ENCODE measurements at places on chromosomes 5 and 9.

DNA sequence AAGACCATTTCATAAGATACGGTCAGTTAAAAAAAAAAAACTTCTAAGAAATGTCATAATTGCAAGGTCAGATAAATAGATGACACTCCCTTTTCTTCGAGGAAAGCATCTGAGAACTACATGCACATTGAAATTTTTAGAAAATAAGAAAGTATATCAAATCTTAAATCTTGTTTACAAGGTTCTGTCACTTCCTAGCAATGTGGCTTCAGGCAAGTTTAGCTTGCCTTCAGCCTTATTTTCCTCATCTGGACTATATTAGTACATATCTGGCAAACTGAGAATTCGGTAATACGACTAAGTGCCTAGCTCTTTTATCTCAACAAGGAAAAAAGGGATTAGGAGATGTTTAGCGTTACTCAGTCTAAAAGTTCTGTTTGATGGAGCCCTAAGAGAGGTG, 32.5 kb upstream of the OR2K2 start:
- no peak for DNase-seq

DNA sequence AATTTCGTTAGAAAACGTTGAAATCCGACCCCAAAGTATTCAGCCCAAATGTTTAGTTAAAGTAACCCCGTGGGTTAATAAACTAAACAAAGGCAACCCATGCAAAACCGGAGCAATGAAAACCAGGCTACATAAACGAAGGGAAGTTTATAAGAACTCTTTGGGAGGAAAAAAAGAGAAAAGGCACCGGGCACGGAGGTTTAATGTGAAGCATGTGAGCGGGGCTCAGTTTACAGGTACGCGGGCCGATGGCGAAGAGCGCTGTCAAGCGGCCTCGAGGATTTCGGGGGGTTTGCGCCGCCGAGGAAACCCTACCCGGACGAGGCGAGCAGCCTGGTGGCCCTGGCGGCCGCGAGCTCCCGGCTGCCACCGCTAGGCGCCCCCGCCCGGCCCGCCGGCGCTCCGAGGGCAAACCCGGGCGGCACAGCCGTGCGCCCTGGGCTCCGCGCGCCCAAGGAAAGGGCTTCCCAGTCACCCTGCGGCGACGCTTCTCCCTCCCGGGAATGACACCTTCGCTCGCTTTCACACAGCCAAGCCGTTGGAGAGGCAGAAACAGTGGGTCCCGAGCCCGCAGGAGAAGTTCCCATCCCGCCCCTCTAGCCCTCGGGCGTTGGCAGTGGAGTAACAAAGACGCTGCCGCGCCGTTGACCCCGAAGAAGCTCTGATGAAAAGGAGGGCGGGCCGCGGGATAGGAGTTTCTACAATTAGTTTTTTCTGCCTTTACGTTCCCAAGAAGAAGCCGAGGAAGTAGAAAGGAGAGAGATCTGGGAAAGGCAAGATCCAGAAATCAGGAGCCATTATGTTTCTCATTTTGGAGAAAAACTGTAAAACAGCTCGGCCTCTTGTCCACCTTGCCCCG, 126.0 kb downstream of the TMEM174 start:
- no peak for DNase-seq

DNA sequence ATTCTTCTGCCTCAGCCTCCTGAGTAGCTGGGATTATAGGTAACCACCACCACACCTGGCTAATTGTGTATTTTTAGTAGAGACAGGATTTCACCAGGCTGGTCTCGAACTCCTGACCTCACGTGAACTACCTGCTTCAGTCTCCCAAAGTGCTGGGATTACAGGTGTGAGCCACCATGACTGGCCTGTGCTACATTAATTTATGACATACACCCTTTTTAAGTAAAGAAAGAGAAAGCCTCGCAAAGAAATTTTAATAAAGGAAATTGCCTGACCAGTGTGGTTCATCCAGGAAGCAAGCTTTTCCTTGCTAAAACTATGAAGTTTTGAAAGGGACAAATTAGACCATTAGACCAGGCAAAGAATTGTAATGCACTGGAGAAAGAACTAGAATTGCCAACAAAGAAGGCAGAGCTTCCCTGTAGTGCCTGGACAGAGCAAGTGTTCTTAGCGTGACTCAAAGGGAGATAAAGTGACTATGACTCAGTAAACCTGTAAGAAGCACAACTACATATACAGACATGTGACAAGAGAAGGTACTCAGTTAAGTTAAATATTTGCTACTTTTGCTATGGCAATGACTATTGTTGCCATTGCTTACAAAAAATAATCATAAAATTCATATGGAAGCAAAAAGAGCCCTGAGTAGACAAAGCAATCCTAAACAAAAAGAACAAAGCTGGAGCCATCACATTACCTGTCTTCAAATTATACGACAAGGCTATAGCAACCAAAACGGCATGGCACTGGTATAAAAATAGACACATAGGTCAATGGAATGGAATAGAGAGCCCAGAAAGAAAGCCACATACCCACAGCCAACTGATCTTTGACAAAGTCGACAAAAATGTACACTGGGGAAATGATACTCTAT, 54.6 kb downstream of the FYB1 start:
- DNase-seq: no peak

DNA sequence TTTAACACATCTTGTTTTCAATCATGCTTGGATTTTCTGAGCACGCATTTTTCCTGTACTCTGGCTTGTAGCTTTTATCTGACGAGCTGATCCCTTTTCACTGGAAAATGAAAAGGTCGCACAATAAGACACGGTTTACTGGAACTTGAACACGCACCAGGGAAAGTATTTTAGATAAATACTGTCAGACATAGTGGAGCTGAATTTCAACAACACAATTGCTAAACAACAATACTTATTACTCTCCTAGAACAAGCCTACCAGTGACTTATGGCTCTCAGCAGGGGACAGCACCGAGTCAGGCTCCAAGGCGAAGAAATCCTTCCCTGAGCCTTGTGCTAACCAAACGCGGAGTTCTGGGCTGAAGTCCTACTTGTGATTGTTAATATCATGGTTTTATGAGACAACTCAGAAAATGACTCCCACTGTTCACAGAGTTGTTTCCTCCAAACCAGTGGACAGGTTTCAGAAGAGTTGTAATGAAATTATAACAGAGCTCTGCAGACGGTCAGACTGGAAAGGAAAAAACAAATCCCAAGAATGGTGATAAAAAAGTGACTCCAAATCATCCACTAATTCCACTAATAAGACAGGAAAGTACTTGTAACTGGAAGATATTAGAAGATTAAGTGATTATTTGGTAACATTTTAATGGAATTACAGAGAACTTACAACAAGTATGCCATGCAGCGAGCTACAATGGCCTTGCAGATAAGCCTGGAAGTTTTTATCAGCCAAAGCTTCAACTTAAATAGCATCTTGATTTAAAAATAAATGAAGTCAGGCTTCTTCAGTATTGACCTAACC, 359.6 kb downstream of the EBF1 start:
- DNase-seq: no peak

GRCh38 chr9:34178436-34179212, at the start of gene UBAP1:
Gene UBAP1 (plus strand): TSS chr9:34179043. CDS start chr9:34220915, 41,872 bp downstream.
- peak; percentile 93 for DNase-seq

DNA sequence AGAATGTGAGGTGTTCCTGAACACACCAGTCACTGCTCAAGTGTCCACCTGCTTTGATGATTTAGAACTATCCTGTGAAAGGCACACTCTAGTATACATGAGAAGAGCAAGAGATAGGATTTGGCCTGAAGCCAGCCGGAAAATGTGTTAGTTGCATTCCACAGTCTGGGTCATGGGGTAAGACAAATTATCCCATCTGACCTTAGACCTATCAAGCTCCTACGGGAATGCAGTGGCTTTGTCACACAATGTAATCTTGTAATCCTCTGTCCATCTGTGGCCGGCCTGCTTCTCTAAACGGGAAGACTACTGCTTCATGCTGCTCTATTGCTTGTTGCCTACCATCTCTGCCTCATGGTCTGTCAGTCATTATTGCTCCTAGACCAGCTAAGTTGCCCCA, 92.4 kb upstream of the PRRC1 start:
- DNase-seq: no peak

GRCh38 chr5:181039931-181040630, at the start of gene BTNL9:
Gene BTNL9 (plus strand): TSS chr5:181040266. CDS start chr5:181045490, 5,224 bp downstream.
- DNase-seq: no peak

- no peak for DNase-seq
Observed at GRCh38 chr5:6868171-6868570, 154.9 kb downstream of the TENT4A start.

GRCh38 chr5:136926073-136926472, 560.7 kb upstream of the TRPC7 start:
- no peak for DNase-seq

DNA sequence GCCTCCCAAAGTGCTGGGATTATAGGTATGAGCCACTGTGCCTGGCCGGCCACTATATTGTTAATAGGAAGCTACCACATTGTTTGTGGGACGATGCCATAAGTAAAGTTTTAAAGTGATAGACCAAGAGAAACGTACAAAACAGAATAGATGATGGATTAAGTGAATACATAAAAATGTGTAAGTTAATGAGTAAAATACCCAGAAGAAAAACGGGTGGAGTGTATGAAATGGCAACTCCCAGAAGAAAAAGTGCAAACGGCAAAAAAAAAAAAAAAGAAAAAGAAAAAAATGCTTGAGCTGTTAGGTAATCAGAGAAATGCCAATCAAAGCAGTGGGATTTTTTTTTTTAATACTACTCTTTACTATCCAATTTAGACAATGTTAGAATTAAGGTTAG, 246.0 kb downstream of the PDZD2 start:
- DNase-seq: no peak

DNA sequence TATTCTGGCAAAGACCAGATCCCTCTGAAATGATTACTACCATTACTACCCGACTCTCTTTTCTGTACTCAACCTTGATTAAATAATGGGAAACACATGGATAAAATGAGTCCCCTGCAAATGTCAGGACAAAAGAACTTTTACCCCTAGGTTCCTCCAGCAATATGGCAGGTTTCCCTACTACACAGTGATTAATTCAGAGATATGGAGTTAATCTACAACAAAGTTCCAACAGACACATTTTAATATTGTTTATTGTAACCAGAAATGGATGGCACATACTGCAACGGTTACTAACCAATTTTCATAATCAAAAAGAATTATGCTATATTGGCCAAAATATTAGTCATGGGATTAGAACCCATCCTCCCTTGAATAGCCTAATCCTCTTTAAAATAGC, 294.8 kb downstream of the ATPSCKMT start:
- DNase-seq: no peak

- no peak for DNase-seq
Observed at GRCh38 chr5:135240781-135241360, 158.2 kb downstream of the MACROH2A1 start.

GRCh38 chr5:83394190-83394589, 77.4 kb upstream of the VCAN start:
- DNase-seq: no peak

- DNase-seq: no peak
Observed at GRCh38 chr9:98860871-98861293, 53.4 kb downstream of the GALNT12 start.

- no peak for DNase-seq
Observed at GRCh38 chr5:154647761-154648145, 107.4 kb upstream of the LARP1 start.

GRCh38 chr5:178078197-178079010, 34.9 kb upstream of the N4BP3 start:
- no peak for DNase-seq

- peak; percentile 19 for DNase-seq
Observed at GRCh38 chr9:87148331-87149104, 201.2 kb upstream of the GAS1 start.

DNA sequence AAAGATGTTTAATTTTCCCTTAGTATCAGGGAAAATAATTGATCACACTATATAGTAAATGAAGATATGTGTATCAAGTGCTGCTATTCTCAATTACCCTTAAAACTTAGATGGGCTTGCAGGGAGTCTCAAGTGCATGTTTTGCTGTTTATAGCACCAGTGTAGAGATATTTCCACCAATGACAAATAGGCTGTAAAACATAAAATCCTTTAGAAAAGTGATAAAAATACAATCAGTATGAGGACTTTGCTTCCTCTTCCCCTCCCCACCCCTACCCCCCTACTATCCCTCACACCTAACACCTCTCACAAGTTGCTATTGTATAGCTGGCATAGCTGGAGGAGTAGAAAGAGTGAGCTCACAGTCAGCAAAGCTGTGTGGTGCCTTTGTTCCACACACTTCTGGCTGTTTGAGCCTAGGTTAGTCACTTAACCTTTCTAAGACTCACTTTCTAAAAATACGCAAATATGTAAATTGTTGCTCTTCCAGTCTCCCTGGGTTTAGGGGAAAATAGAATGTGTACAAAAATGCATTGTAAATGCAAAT, 93.1 kb downstream of the PDE4D start:
- DNase-seq: no peak

GRCh38 chr9:81234924-81235610, 454.3 kb downstream of the TLE1 start:
- DNase-seq: no peak

- DNase-seq: no peak
Observed at GRCh38 chr9:6930827-6931226, 173.1 kb downstream of the KDM4C start.

GRCh38 chr9:18662320-18662719, 188.4 kb downstream of the ADAMTSL1 start:
- no peak for DNase-seq

- no peak for DNase-seq
Observed at GRCh38 chr9:136683755-136684154, 3.5 kb downstream of the AGPAT2 start.

DNA sequence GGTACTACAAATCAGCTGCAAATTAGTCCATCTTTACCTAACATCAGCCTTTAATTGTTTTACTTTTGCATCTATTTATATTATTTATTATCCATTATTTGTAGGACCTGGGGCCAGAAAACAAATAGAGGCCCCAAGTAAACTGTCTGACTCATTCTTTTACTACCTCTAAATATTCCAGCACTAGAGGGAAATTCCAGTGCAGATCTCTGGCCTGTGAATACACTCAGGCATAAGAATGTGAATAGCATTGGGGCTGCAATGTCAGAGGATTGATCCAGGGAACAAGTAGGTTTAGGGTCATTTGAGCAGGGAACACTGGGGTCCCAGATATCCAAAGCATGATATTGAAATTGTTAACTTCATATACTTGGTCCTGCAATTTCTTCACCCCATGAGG, 176.6 kb upstream of the TYRP1 start:
- DNase-seq: no peak

- no peak for DNase-seq
Observed at GRCh38 chr5:59795141-59795540, 98.4 kb downstream of the PDE4D start.

DNA sequence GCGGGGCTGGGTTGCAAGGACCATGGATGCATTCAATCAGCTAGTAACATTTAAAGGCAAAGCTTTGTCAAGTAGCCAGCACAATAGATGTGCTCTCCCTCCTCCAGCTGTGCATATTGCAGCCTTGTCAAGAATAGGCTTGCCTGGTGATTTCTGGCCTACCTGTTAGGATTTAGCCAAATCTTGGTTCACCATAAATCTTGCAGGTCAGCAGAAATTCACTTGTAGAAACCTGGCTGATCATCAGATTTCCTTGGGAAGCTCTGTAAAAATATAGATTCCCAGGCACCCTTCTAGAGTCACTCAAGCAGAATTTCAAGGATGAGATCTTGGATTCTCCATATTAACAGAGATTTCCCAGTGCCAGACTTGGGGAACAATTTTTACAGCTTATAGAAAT, 152.2 kb upstream of the SLC12A2 start:
- DNase-seq: no peak

Measured in DMS153 (cell line).